HS-5 (cell line): ENCODE measurements at places on chromosomes 1 and 21.
A peak's percentile ranks its signal among the peaks of the same experiment; 100 is the strongest.

- DNase-seq, result peak; percentile 59
Observed at GRCh38 chr1:92080128-92080985, at the start of gene BTBD8. TSS of gene BTBD8 (plus strand) at chr1:92080345. CDS start at chr1:92080572, 227 bp downstream.

GRCh38 chr1:245772325-245772724, 617.5 kb downstream of the KIF26B start:
- DNase-seq, result no peak

DNA sequence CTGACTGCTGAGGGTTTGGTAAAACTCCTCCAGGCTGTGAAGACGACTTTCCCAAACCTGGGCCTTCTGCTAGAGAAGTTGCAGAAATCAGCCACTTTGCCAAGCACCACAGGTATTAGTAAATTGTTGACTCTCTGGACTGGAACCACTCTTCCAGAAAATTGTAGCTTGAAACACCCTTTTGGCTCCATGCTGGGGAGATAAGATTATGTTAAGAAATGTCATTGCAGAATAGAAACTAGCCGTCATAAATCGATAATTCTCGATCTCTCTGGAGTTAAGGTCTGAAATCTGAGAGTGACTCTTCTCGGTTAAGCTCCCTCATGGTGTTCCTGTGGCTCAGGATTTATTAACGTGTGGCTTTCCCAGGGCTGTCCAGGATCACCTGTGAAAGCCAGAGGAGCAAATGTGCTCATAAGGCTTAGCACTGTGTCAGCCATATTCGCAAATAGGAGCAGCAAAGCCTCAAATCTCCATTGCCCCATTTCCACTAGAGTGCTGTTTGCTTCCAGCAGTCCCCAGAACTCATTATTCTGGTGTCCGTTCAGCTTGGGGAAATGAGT, 54.6 kb downstream of the ZBTB40 start:
- DNase-seq, result no peak

DNA sequence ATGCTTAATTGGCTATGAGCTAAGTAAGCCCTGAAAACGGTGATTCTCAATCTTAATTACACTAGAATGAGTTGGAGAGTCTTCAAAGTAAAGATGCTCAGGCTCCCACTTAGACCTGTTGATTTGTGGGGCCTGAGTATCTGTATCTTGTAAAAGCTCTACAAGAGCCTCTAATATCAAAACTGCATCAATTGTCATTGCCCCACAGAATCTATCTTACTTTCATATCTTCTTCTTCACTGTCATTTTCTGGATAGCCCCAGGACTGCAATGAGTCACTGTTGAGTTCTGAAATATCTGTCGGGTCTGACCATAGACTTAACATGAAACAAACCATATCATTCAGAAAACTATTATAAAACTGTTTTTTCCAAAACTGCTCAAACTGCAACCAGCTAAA, 102.8 kb upstream of the SERTAD4 start:
- DNase-seq, result no peak

DNA sequence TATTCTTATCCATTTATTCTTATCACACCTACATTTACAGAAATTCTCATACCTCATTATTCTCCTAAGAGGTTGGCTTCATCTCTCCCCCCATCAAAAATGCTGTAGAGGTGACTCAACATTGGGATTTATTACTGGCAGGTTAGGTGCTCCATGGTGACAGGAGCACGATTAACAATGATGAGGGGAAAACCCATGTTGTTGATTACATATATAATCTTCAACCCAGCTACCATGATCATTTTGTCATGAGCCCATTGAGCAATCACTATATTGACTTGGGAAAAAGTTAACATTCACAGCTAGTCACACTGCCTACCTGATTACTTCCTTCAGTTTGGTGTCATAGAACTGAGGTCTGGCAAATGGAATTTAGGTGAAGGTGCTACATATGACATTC, 712.1 kb upstream of the CHRM3 start:
- no peak for DNase-seq

GRCh38 chr1:109385417-109385816, 12.3 kb downstream of the SORT1 start:
- DNase-seq, result no peak

GRCh38 chr21:41966872-41967621, 13.2 kb upstream of the C2CD2 start:
- no peak for DNase-seq

DNA sequence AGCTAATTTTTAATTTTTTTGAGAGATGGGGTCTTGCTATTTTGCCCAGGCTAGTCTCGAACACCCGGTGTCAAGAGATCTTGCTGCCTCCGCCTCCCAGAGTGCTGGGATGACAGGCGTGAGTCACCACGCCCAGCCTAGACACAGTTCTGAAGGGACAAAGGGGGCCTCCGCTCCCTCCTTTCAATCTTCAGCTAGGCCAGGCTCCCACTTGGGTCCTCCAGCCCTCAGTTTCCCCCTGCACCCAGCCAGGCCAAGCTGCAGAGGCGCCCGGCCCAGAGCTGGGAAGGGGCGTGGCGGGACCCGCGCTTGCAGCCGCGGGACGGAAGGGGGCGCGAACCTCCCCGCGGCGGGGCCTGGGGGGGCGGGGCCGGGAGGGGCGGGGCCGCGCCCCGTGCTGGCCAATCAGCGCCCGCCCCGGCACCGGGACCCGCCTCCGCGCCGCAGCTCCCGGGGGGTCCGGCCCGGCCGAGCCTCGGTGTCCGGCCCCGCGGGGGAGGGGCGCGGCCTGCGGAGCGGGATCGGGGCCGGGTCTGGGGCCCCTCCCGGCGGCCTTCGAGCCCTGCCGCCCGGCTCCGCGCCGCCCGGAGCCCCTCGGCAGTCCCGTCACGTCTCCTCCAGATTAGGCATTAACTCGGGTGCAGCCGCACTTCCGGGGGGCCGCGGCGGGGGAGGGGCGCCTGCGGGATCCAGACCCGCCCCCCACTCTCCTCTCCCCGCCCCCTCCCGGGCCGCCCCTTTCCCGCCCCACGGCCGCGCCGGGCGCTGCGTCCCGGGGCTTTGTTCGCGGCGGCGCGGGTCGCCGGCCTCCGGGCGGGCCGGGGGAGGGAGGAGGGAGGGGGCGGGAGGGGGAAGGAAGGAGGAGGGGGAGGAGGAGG, 559 bp upstream of the AGRN start:
- peak; percentile 16 for DNase-seq

DNA sequence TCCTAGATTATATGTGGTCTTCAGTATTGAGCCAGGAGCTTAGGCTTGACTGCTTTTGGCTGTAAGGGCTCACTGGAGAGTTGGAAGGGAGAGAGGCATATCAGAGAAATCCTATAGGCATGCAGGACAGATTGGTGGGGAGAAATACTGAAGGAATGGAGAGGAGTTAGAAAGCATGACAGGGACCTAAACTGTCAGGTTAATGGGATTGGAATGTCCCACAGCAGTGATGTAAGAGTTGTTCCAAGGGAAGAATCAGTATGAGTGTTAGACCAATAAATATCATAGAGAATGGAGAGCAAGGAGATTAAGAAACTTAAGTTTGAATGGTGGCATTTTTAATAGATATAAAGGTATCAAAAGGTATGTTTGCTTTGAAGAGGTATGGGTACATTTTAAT, 39.7 kb downstream of the SLC35A3 start:
- peak; percentile 65 for DNase-seq

DNA sequence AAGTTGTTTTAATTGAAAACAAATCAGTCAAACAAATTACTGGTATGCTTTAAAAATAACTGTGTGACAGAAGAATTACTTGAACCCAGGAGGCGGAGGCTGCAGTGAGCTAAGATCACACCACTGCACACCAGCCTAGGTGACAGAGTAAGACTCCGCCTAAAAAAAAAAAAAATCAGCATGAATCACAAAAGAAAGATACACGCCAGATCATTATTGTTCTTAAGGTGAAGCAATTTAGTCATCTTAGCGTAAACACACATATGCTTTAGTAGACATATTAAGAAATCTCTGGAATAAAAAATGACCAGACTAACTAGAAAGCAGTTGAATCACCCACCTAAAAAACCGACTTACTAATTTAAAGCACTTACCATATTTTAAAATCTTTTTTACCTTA, 20.2 kb downstream of the RERE start:
- DNase-seq, result no peak

DNA sequence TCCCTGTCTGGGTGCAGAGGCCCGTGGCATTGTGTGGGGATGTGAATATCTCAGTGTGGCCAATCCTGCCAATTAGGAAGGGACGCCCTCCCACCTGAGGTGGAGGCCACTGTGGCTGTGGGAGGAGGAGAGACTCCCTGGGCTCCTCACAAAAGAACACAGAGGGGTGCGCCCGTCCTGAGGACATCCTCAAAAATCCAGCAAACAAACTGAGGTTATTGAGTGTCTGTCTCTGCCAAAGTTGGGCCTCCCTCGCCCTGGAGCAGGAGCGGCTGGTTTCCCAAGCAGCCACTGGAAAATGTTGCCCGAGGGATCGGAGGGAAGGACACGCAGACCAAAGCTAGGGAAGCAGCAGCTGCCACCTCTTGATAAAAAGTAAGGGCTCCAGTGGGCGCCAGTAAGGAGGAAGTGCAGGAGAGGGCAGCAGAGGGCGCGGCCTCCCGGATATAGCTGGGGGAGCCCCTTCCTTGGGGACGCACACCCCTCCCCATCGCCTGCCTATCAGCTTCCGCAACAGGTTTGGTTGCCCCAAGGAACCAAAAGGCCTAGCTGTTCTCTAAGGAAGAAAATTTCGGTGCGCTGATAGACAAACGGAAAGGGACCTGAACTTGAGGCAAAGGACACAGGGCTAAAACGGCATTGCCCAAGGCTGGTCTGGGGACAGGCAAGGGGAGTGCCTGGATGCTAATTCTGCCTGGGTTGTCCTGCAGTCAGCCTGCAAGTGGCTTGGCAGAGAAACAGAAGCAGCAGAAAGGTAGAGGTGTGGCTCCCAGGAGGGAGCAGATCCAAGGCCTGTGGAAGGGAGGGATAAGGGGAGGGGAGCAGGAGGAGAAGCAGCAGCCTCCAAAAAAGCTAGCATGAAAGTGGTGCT, 1.7 kb upstream of the GRIK3 start:
- DNase-seq, result no peak

- DNase-seq, result no peak
Observed at GRCh38 chr21:34625030-34625593, 10.2 kb upstream of the RCAN1 start.

DNA sequence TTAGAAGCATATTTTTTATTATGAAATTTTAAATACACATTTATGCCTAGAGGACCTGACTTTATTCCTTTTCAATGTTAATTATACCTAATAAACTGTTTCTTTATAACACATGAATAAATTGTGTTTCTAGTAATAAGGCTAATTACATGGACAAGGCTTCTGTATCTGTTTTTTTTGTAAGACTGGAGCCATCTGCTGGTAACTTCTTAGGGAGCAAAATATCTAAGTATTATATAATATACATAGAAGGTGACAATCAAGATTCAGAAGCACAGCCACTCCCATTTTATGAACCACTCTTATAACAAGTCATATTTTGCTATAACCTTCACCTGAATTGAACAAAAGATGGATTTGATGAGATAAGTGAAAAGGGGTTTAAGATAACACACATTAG, 84.2 kb downstream of the LBR start:
- DNase-seq, result no peak

GRCh38 chr1:116340506-116341231, 32.4 kb upstream of the ATP1A1 start:
- no peak for DNase-seq

GRCh38 chr21:33478935-33479678, 667 bp downstream of the TMEM50B start:
- no peak for DNase-seq

GRCh38 chr1:220786337-220787068, at the start of gene MTARC1:
TSS of gene MTARC1 (plus strand) at chr1:220786913. CDS start at chr1:220786945, 32 bp downstream.
- no peak for DNase-seq

- no peak for DNase-seq
Observed at GRCh38 chr1:185528084-185528676, 206.0 kb upstream of the HMCN1 start.

DNA sequence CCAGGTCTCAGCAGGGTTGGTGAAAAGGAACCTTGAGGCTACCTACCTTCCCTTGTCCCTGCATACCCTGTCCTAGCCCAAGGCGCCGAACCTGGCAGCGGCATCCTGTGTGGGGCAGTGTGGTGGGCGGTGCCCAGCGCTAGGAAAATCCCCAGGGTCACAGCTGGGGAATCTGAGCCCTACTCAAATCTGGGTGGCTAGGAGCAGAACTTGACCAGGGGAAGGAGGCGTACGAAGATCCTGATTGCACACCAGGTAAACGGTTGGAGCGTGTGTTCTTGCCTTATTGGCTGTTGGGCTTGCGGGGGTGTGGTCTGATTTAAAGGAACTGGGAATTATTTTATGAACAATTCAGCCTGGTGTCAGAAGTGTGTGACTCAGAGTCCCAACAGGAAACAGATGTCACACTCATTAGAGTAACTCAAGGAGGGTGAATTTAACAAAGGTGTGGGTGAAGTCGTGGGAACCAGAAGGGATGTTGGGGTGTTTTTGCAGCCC, 118.6 kb downstream of the LRIG2 start:
- DNase-seq, result no peak

GRCh38 chr21:43767984-43768867, 7.9 kb downstream of the CSTB start:
- DNase-seq, result peak; percentile 22

- DNase-seq, result no peak
Observed at GRCh38 chr1:54795841-54796468, 5.2 kb downstream of the TTC22 start.

GRCh38 chr21:9735421-9735961, 785.9 kb upstream of the TPTE start:
- no peak for DNase-seq

GRCh38 chr1:59434336-59434735, 137.4 kb downstream of the FGGY start:
- DNase-seq, result no peak

- DNase-seq, result no peak
Observed at GRCh38 chr1:103266036-103266435, 157.7 kb upstream of the COL11A1 start.

DNA sequence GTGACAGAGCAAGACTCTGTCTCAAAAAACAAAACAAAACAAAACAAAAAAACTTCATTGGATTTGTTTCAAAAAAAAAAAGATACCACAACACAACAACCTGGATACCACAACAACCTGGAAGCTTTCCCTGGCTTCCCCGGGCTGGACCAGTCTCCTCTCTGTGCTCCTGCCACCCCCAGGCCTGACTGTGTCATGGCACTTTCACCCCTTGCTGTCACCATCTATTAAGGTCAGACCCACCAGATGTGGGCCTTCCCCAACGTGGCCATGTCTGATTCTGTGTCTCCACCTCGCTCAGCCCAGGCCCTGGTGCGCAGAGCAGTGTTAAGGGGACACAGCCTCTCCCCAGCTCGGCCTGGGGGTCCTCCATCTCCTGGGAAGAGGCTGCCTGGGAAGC, 28.3 kb upstream of the ACOT11 start:
- DNase-seq, result no peak
